NCI-H1105 treated with DMSO at 0.1 percent for 48 hours (cell line): ENCODE measurements at places on chromosomes 2 and 18.

GRCh38 chr2:167493862-167494261 is 605.6 kb downstream of the XIRP2 start:
- no peak for DNase-seq

DNA sequence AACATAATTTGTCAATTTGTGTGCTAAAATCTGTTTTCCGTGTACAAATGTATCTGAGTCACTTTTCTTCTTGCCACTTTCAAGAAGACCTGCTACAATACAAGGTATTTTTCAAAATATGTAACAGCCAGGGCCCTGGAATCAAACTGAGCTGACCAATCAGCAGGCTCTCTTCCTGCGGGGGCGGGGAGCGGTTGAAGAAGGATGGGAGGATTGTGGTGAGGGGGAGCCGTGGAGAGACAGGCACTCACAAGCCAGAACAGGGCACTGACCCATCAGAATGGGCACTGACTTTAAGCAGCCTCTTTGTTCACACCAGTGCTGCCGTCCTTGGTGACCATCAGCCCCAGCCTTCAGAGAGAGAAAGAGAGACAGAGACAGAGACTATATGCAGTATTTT is 40.6 kb upstream of the CCNYL1 start:
- no peak for DNase-seq

GRCh38 chr2:133433455-133434451 is 134.5 kb downstream of the NCKAP5 start:
- DNase-seq: no peak

GRCh38 chr2:129925381-129925780 is 54.1 kb upstream of the RAB6C start:
- no peak for DNase-seq

GRCh38 chr18:4878480-4878879 is 318.6 kb downstream of the AKAIN1 start:
- DNase-seq: no peak

GRCh38 chr2:106115250-106115649 is 78.9 kb downstream of the UXS1 start:
- no peak for DNase-seq

GRCh38 chr18:808086-808485 is 4.0 kb downstream of the YES1 start:
- peak; percentile 15 for DNase-seq

DNA sequence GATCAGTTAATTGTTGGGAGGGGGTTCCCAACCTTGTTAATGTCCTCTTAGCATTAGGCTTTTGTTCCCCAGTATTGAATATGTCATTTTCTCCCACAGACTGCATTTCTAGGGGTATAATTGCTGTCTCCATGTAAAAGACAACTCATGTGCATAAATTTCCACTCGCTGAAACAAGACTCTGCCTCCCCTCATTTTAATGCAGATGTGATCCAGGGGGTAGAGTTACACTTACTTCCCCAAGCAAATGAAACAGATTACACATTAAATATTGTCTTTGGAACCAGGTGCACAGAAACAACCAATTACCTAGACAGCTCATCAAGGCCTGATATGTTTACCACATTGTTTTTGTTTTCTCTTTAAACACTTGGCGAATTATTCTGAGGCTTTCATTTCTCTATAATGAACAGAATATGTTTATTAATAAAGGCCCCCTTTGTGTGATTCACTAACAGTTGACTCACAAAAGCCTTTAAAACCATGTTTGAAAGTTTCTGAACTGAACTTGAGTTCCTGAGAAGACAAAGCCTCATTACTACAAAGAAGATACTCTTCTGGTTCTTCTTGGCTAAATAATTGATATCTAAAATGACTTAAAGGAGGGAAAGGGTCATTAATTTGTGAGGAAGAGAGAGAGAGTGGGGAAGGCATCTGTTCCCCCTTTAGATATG is 15.0 kb upstream of the ACVR1 start:
- DNase-seq: peak; percentile 63

DNA sequence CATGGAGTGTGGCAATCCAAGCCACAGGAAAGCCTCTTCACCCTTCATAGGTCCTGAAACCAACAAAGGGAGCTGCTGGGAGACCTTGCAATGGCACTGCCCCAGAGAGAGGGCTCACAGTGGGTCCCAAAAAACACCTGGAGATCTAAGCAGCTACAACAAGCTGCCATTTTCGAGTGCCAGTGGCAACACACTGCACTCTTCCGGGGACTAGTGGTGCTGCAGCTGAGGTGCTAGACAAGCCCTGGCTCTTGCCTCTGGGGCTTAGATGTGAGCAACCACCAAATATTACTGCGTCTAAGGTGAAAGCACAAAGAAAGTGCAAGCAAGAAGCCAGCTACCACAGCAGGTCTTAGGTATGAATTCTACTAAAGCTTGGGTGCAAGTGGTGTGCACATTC is 192.9 kb downstream of the NOL4 start:
- DNase-seq: no peak

DNA sequence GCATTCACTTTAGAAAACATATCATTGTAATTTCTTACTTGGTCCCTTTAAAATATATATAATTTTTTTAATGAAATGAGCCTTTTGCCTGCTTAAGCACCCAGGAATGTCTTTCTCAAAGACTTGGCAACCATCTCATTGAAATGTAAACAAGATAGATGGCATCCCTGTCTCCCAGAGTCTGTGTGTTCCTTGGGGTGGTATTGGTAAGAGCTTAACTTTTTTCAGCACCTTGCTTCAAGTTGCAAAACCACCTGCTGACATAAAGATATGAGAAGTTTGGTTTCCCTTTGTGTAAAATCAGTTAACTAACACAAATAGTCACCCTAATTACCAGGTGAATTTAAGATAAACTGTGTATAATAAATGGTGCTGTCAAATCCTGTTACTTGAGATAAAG is 266.9 kb downstream of the DSC3 start:
- DNase-seq: no peak

GRCh38 chr2:12176623-12177454 is 430.4 kb downstream of the LPIN1 start:
- no peak for DNase-seq

DNA sequence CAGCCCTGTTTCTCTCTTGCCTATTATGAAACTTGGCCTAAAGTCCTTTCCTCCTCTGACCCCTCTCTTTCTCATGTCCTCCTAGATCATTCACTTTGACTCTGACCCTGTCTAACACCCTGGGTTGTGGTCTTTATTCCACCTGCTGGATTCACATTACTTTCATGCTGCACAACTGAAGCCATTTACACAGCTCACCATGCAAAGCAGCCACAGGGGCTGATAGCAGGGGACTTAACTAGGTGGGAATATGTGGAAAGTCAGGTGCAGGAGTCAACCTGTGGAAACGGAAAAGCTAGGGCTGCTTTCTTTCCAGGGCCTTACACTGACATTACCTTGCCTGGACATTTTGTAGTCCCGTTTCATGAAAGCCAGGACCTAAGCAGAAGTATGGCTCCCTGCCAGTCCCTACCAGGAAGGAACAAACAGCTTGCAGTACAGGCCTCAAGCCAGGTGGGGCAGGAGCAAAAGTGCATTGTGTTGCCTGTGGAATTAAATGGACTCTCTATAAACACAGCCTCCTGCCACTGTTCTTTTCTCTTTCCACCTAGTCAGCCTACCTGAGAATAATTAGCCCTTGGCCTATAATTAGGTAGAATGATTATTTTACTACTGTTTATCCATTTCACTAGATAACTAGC is 11.8 kb downstream of the MAPRE3 start:
- DNase-seq: peak; percentile 94

DNA sequence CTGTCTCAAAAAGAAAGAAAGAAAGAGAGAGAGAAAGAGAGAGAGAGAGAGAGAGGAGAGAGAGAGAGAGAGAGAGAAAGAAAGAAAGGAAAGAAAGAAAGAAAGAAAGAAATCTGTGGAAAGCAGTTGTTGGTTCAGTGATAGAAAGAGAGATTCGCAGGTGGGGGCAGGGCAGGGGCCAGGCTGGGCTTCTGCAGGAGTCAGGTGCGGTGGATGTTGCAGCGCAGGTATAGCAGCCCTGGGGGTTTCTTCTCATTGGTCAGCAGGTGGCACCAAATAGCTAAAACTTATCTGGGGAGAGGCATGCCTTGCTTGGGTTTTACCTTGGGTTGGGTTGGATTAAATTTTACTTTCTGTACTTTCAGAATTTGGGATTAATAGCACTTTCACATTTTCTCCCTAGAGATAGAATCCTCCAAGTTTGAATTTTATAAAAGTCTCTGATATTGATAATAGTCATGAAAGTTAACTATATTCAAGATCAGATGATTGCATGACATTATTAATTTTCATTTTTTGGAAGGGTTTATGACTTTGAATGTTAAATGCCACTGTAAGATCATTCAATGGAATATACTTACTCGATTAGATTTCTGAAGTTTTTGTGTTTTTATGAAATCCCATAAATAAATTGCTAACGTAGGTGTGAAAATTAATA is 66.6 kb downstream of the SPTBN1 start:
- peak; percentile 77 for DNase-seq

- no peak for DNase-seq
Measured at GRCh38 chr18:51751901-51752300, 554.4 kb upstream of the MEX3C start.

DNA sequence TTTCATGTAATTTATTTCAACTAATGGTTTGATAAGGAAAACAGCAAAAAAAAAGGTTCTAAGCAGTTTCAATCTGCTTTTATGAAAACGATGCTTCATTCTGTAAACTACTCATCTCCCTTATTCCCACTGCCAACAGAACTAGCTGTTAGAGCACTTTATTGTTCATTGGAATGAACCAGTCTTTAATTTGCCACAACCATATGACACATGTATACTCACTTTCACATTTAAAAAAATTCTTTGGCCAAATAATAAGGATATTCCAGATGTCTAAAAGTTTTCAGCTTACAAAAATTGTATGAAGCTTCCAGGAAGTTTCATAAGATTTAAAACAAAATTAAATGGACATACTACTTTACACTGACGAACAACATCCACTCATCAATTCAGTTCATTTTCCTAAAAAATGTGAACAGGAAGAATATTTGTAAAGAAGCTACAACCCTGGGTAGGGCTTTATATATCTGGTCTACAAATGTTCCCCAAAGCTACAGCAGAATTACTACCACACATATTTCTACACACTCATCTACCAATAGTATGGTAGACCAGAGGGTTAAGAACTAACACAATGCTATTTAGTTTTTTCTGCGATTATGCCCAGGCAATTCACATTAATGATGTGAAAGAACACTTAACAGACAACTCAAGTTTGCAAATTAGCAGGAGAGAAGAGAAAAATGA is 37.7 kb downstream of the ZNF521 start:
- no peak for DNase-seq

GRCh38 chr2:46996300-46996843 is 80.8 kb upstream of the MCFD2 start:
- DNase-seq: no peak

DNA sequence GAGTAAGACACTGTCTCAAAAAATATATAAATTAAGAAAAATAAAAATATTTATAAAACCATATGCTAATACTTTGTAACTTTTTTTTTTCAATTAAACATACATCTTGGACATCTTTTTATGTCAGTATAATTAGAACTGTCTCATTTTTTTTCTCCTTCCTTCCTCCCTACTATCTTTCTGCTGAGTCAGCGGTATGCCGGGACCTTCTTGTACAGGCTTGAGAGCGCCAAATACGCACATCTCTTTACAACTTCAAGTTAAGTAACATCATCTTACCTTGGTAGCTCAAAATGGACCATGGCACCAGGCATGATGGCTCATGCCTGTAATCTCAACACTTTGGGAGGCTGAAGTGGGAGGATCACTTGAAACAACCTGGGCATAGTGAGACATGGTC is 153.4 kb downstream of the FAM161A start:
- DNase-seq: no peak

DNA sequence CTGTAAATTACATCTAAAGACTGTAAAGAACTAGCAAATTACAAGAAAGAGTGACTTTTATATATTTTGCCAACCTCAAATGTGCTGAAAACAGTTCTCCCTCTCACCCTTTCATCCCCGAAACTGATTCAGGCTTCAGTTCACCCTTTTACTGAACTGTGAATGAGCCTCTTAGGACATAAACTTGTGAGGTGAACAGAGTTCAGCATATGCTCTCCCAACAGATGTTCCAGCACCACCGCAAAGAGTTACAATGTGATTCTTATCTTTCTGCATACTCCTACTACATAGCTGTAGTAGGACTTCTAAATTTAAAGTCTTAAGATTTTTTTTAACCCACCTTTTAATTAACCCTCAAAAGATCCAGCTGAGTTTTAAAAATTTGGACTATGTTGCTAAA is 1.2 kb upstream of the ZCCHC2 start:
- DNase-seq: no peak

DNA sequence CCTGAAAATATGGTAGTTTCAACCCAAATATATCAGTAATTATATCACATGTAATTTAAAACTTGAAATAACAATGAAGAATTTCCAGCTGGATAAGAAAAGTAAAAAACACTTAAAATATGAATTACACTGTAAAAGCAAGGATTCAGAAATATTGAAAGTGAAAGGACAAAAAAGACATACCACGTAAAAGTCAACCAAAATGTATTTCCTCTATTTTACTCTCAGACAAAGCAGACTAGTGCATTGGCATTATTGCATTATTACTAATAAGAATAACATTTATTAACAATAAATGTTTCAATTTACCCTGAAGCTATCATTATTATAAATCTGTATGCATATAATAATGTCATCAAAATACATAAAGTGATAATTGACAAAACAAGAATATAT is 445.1 kb upstream of the TRIB2 start:
- no peak for DNase-seq

- no peak for DNase-seq
Measured at GRCh38 chr2:20294231-20294630, 56.4 kb downstream of the PUM2 start.

DNA sequence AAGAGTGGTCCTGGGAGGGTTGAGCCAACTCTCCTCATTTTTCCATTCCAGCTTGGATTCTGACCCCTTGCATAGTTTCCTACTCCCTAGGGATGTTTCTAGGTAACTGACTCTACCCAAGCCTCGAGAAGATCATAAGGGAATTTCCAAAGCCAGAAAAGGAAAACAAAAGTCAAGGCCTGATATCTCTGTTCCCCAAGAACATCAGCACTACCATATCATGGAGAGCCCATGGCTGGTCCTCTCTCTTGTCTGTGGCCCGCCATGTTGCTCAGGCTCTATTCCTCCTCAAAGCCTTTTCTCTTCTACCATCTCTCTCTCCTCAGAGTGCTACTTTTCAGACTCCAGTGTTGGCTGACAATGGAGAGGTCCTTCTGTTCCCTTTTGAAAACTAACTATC is 99.6 kb upstream of the KLF7 start:
- DNase-seq: no peak

- no peak for DNase-seq
Measured at GRCh38 chr2:42839809-42840501, 47.6 kb upstream of the HAAO start.

- no peak for DNase-seq
Measured at GRCh38 chr18:79991494-79991893, 3.1 kb upstream of the TXNL4A start.

DNA sequence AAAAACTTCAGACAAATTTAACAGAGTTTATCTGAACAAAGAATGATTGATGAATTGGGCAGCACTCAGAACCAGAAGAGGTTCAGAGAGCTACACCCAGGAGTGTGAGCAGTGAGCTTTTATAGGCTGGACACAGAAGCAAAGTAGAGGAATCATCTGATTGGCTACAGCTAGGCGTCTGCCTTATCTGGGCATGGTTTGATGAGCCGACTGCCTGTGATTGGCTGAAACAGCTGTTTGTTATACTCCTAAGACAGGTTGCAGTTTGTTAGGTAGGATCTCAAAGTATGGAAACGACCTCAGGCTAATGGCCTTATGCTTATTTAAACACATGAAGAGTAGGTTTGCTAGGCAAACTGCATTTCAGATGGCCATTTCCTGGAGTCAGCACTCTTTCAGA is 188.9 kb downstream of the MYO1B start:
- DNase-seq: no peak
